Left ventricle myocardium superior (tissue), 1 donor: ENCODE measurements at places on chromosomes 7 and 10. TPM values are rescaled to one million over a fixed set of nuclear protein-coding genes. Genes with fewer than 3 reads are reported as not detected.

Gene PRPS1L1
- total RNA-seq, result not detected

Gene SLC13A1
- not detected for total RNA-seq

Gene ERVW-1
- total RNA-seq, result not detected

Gene FLNC
- total RNA-seq, result 591 TPM

Gene SPDYE16
- total RNA-seq, result not detected
